Activated CD4-positive, alpha-beta T cell treated with anti-CD3 and anti-CD28 coated beads, Interleukin-2, amount 10 ng/mL, durations not matched to agents 7 days and 5 days (primary cell): ENCODE measurements at places on chromosomes 5 and 9.

- no peaks in the 10 kb centered on the region for H3K4me1 ChIP-seq
- H3K36me3 ChIP-seq: no peaks in the 10 kb centered on the region
- H3K4me3 ChIP-seq: no peak overlapping the region
- peaks cover 3% of the 10 kb centered on the region for H3K27me3 ChIP-seq
- H3K27ac ChIP-seq: no peak overlapping the region
Measured at GRCh38 chr5:43416803-43417394, 4.7 kb upstream of the CCL28 start.

GRCh38 chr5:85931220-85931619 is 686.5 kb upstream of the COX7C start:
- no peaks in the 10 kb centered on the region for H3K27me3 ChIP-seq
- no peaks in the 10 kb centered on the region for H3K4me1 ChIP-seq
- no peak for DNase-seq
- no peak overlapping the region for H3K4me3 ChIP-seq

GRCh38 chr5:54087436-54087835 is 222.9 kb downstream of the ARL15 start:
- no peak for DNase-seq
- H3K27me3 ChIP-seq: no peaks in the 10 kb centered on the region
- H3K27ac ChIP-seq: no peak overlapping the region
- H3K4me1 ChIP-seq: no peaks in the 10 kb centered on the region
- H3K4me3 ChIP-seq: no peak overlapping the region

DNA sequence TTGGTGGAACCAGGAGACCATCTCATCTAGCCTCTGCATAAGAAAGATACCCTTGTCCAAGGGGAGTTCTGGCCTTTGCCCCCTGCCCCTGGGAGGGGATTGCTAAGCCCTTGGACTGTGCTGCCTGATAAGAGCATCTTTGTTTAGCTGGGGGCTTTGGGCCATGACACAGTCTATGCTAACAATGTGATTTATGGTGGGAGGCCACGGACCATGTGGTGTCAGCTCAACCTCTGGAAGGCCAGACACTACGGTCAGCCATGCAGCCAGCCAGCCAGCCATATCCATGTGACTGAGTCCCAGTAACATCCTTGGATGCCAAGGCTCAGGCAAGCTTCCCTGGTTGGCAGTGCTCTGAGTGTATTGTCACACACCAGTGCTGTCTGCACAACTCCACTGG is 244.4 kb downstream of the FSTL4 start:
- H3K27me3 ChIP-seq: no peaks in the 10 kb centered on the region
- no peak overlapping the region for H3K4me3 ChIP-seq
- no peak overlapping the region for H3K27ac ChIP-seq
- H3K36me3 ChIP-seq: no peaks in the 10 kb centered on the region

DNA sequence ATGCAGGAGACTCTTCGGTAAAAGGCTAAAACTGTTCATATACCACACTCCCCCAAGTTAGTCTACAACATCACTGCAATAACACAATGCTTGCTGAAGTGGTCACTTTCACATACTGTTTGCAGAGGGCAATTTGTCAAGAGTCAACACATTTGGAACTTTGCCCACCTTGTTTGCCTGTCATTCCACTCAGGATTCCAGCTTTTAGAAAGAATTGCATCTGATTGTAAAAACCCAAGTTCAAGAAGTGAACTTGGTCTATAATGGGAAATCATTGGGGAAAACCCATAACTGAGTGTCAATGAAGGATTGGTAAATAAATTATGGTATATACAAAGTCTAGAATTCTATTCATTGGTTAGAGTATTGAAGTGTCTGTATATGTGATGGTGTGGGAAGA is 120.5 kb downstream of the GADD45G start:
- no peak overlapping the region for H3K27ac ChIP-seq
- DNase-seq: no peak
- no peaks in the 10 kb centered on the region for H3K36me3 ChIP-seq
- H3K4me3 ChIP-seq: no peak overlapping the region
- H3K27me3 ChIP-seq: no peaks in the 10 kb centered on the region

GRCh38 chr5:22844155-22844554 is 9.0 kb downstream of the CDH12 start:
- H3K4me3 ChIP-seq: no peak overlapping the region
- no peaks in the 10 kb centered on the region for H3K36me3 ChIP-seq

- no peaks in the 10 kb centered on the region for H3K4me1 ChIP-seq
- H3K27ac ChIP-seq: no peak overlapping the region
- peaks cover 2% of the 10 kb centered on the region for H3K27me3 ChIP-seq
- no peak overlapping the region for H3K4me3 ChIP-seq
Measured at GRCh38 chr5:160970605-160971191, 118.7 kb upstream of the ATP10B start.

GRCh38 chr9:18874069-18874468 is 158.9 kb downstream of the SAXO1 start:
- H3K4me3 ChIP-seq: no peak overlapping the region
- H3K27ac ChIP-seq: no peak overlapping the region
- H3K36me3 ChIP-seq: peaks cover 1% of the 10 kb centered on the region

DNA sequence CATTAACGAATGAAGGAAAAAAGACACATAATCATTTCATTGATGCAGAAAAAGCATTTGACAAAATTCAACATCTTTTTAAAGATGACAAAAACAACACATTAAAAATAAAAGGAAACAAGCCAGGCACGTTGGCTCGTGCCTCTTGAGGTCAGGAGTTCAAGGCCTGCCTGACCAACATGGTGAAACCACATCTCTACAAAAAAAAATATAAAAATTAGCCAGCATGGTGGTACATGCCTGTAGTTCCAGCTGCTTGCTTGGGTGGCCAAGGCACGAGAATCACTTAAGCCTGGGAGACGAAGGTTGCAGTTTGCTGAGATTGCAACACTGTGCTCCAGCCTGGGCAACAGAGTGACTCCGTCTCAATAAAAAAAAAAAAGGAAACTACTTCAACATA is 77.0 kb downstream of the ERCC6L2 start:
- DNase-seq: no peak
- no peak overlapping the region for H3K4me3 ChIP-seq
- peaks cover 6% of the 10 kb centered on the region for H3K4me1 ChIP-seq
- no peak overlapping the region for H3K27ac ChIP-seq
- no peaks in the 10 kb centered on the region for H3K27me3 ChIP-seq
- peaks cover 67% of the 10 kb centered on the region for H3K36me3 ChIP-seq

DNA sequence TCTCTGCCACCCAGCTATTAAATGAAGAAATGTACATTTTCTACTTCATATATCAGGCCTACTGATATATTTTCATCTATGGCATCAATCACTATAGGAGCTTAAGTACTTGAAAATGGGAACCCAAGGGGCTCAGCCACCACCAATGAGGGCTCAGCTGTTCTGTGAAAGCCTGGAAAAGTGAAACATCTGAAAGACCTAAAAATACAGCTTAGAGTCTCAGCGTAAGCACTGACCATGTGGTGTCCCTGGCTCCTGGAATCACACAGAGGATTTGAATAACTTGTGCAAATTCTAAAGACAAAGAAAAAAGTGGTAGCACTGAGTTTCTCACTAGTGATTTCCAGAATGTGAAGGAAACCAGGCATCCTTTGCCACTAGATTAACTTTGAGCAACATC is 64.5 kb downstream of the PTPRD start:
- H3K4me3 ChIP-seq: no peak overlapping the region
- H3K36me3 ChIP-seq: no peaks in the 10 kb centered on the region
- no peak overlapping the region for H3K27ac ChIP-seq
- no peaks in the 10 kb centered on the region for H3K4me1 ChIP-seq
- H3K27me3 ChIP-seq: no peaks in the 10 kb centered on the region

- peaks cover 7% of the 10 kb centered on the region for H3K36me3 ChIP-seq
- no peak overlapping the region for H3K27ac ChIP-seq
- no peak for DNase-seq
- no peaks in the 10 kb centered on the region for H3K27me3 ChIP-seq
Measured at GRCh38 chr5:93954421-93955069, 213.1 kb upstream of the POU5F2 start.

DNA sequence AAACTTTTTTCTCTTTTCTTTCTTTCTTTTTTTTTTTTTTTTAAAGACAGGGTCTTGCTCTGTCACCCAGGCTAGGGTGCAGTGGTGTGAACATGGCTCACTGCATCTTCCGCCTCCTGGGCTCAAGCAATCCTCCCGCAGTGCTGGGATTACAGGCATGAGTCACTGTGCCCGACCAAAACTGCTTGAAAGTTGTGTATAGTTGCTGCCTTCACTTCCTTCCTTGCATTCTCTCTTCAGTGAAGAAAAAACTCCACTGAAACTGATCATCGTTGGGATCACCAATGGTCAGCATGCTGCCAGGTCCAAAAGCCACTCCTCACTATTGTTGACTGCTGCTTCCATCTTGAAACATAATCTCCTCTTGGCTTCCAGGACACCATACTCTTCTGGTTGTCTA is 66.6 kb upstream of the CTNNA1 start:
- no peak overlapping the region for H3K4me3 ChIP-seq
- no peaks in the 10 kb centered on the region for H3K36me3 ChIP-seq
- no peak overlapping the region for H3K27ac ChIP-seq
- no peak for DNase-seq
- H3K4me1 ChIP-seq: no peaks in the 10 kb centered on the region

DNA sequence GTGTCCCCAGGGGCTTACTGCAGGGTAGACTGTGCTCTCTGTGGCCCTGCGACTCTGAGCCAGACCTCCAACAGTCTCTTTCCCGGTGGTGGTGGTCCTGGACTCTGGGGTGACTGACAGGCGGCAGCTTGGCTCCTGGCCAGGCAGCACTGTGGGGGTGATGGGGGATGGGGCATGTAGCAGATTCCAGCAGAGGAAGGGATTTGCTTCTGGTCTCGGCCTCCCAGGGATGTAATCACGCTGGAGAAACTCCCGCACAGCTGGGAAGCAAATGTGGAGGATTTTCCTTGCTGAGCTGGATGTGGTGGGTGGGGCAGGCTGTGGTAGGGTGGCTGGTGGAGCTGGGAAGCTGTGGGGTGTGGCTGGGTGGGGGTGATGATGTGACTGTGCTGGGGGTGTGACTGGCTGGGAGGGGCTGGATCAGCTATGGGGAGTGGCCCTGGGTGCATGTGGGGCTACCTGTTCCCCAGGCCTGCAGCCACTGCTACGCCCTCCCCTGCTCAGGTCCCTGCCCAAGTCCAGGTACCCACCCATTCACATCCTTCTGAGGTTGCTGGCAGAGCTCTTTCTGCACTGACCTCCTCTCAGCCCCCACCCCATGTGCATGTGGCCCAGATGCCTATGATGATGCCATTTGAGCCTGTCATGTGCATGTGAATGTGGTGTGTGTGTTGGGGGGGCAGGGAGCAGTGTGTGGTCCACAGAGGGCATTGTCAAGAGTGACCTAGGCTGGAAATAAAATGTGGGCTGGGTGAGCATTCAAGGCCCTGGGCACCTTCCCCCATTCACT is 3.8 kb downstream of the NDST1 start:
- H3K27ac ChIP-seq: no peak overlapping the region
- H3K27me3 ChIP-seq: no peaks in the 10 kb centered on the region
- H3K4me1 ChIP-seq: no peaks in the 10 kb centered on the region
- DNase-seq: no peak

DNA sequence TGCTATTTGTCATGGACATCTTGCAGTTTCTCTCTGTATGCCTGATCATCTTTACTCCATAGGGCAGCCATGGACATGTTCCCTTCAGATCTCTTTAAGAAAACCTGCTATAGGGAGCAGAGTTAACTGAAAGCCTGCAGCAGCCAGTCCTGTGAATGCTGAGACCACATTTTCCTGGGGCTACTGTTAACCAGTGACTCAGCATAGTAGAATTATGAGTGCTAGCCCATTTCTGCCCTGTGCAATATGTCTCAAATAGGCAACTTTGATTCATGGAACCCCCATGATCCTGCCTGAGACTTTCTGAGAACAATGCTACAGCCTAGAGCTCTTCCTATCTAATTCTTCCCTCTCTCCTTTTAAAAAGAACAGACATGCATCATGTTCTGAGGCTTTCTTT is 624.2 kb downstream of the CHSY3 start:
- H3K36me3 ChIP-seq: no peaks in the 10 kb centered on the region
- H3K4me1 ChIP-seq: no peaks in the 10 kb centered on the region
- no peak for DNase-seq
- no peak overlapping the region for H3K27ac ChIP-seq
- H3K4me3 ChIP-seq: no peak overlapping the region

- H3K4me1 ChIP-seq: peaks cover 19% of the 10 kb centered on the region
- no peak overlapping the region for H3K27ac ChIP-seq
- H3K36me3 ChIP-seq: peaks cover 4% of the 10 kb centered on the region
- no peak overlapping the region for H3K4me3 ChIP-seq
- peaks cover 2% of the 10 kb centered on the region for H3K27me3 ChIP-seq
Measured at GRCh38 chr9:125258160-125258785, 3.4 kb upstream of the GAPVD1 start.

DNA sequence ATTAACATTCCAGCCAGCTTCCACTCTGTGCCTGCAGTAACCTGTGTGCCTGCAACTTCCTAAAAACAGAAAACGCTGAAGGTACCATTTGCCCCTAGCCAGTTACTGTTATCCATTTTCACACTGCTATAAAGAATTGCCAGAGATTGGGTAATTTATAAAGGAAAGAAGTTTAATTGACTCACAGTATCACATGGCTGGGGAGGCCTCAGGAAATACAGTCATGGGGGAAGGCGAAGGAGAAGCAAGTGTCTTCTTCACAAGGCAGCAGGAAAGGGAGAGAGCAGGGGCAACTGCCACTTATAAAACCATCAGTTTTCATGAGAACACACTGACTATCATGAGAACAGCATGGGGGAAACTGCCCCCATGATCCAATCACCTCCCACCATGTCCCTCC is 31.2 kb downstream of the PTCD2 start:
- H3K4me1 ChIP-seq: peaks cover 14% of the 10 kb centered on the region
- H3K27me3 ChIP-seq: no peaks in the 10 kb centered on the region
- no peak overlapping the region for H3K27ac ChIP-seq
- no peak for DNase-seq
- no peak overlapping the region for H3K4me3 ChIP-seq

- no peak overlapping the region for H3K27ac ChIP-seq
- peak; percentile 4 for DNase-seq
- H3K36me3 ChIP-seq: no peaks in the 10 kb centered on the region
- H3K4me3 ChIP-seq: no peak overlapping the region
Measured at GRCh38 chr5:150081541-150082283, 4.6 kb downstream of the CSF1R start.

- H3K4me3 ChIP-seq: no peak overlapping the region
- no peaks in the 10 kb centered on the region for H3K4me1 ChIP-seq
Measured at GRCh38 chr5:153043886-153044285, 446.6 kb upstream of the GRIA1 start.

- H3K4me1 ChIP-seq: no peaks in the 10 kb centered on the region
- DNase-seq: no peak
- no peaks in the 10 kb centered on the region for H3K27me3 ChIP-seq
- no peaks in the 10 kb centered on the region for H3K36me3 ChIP-seq
- no peak overlapping the region for H3K4me3 ChIP-seq
Measured at GRCh38 chr5:17910318-17910717, 276.1 kb downstream of the TAF11L14 start.

DNA sequence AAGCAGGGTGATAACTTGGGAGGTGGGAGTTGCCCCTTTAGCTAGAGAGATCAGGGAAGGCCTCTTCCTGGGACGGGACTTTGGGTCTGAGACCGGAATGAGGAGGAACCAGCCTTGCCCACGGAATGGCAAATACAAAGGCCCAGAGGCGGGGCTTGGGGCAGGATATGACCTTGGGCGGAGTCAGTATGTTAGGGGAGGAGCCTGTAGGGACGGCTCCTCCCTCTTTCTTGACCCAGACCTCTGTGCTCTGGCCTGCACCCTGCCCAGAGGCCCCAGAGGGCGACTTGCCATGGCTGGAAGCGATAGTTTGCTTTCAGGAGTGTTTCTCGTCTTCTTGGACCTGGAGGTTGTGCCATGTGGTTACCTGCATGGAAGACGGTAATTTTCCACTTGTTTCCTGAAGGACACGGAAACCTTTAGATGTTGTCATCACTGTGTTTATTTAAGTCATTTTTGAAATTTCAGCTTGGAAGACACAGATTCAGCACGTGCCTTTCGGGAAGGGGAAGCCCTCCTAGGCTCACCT is 85.6 kb downstream of the DAB2IP start:
- H3K36me3 ChIP-seq: no peaks in the 10 kb centered on the region
- H3K4me3 ChIP-seq: no peak overlapping the region
- peaks cover 44% of the 10 kb centered on the region for H3K27me3 ChIP-seq
- peaks cover 4% of the 10 kb centered on the region for H3K4me1 ChIP-seq
- no peak overlapping the region for H3K27ac ChIP-seq
- no peak for DNase-seq
